ENCODE measurements at places on chromosomes 2 and 18.
A peak's percentile ranks its signal among the peaks of the same experiment; 100 is the strongest.

DNA sequence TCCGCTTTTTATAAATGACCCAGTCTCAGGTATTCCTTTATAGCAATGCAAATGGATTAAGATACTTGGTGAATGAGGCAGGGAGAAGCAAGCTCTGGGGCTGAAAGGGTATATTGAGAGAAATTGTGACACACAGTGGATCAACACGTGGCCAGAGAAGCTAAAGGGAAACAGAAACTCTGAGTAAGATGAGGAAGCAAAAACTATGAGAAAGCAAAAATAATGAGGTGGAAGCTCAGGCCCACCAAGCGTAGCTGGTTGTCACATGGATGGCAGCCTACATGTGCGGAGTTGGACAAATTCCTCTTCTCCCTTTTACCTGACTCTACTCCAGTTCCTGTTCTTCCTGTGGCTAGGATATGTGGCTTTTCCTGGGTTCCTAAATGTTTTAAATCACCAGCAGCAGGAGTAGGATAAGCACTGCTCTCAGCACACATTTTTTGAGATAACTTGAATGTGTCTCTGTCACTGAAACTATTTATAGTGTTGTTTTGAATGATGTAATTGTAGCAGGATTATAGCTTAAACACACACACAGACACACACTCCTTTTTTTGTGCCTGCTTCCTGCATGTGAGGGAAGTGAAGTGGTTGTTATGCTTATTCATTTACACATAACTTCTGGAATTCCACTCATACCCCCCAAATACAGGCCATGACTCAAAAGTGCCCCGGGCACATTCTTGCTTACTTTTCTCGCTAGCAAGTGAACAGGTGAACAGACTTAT, 30.1 kb upstream of the EPC2 start:
- H3K4me1 ChIP-seq: peaks cover 23% of the 10 kb centered on the region
- no peak for DNase-seq
- H3K4me3 ChIP-seq: peak overlapping the region; percentile 2
- no peaks in the 10 kb centered on the region for H3K27me3 ChIP-seq
- H3K27ac ChIP-seq: peak overlapping the region; percentile 16

DNA sequence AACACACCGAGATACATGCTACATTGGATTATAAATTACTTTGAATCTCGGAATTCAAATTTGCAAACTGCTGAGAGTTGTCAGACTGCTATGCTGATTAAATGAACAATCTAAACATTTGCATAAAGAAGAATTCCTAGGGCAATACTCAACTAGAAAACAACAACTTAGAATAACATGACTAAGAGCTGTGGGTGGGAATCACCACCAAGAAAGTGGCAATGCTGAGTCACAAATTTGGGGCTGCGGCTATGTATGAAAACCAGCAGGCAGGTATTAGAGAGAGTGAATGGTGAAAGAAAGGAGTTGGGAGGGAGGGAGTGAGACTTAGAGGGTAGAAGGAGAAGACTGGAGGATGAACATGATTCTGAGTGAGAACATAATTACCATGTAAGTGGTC, 559.5 kb downstream of the PIK3C3 start:
- no peaks in the 10 kb centered on the region for H3K27me3 ChIP-seq
- no peaks in the 10 kb centered on the region for H3K36me3 ChIP-seq
- H3K27ac ChIP-seq: no peak overlapping the region
- no peak overlapping the region for H3K4me3 ChIP-seq
- no peaks in the 10 kb centered on the region for H3K4me1 ChIP-seq

DNA sequence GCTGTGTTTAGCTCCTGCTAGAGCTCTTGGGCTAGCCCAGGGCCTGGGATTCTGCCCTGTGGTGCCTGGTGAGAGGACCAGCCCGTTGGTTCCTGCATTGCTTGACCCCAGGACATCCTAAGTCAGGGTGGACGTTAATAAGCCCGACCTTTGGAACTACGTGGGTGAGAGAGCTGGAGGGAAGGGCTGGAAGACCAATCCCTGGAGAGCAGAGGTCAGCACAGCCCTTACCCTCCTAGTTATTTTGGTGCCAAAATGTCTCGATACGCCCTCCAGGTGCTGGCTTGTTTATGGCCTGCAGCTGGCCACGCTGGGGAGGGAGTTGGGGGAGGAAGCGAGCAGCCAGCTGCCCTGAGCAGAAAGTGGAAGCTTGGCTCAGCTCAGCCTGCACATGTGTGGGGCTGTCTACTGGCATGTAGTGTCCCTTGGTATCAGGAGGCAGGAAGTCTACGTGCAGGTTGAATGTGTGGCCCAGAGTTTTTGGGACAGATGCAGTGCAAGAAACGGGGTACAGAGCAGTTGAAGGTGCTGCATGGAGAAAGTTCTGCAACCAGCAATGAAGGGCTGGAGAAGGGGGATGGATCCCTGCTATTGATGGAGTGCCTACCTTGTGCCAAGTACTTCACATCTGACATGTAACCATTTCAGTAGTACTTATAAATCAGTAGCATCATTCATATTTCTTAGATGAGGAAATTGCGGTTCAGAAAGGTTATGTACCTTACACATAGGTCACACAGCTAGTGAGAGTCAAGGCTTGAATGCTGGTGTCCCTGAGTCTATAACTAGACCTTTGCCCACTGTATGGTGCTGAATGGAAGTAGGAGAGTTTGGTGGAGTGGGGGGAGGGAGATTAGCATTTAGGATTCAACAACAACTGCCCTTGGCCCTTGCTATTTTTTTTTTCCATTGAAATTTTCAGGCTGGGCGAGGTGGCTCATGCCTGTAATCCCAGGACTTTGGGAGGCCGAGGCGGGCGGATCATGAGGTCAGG, 5.0 kb upstream of the DGKD start:
- H3K4me3 ChIP-seq: no peak overlapping the region
- H3K4me1 ChIP-seq: peaks cover 7% of the 10 kb centered on the region
- no peak for DNase-seq

DNA sequence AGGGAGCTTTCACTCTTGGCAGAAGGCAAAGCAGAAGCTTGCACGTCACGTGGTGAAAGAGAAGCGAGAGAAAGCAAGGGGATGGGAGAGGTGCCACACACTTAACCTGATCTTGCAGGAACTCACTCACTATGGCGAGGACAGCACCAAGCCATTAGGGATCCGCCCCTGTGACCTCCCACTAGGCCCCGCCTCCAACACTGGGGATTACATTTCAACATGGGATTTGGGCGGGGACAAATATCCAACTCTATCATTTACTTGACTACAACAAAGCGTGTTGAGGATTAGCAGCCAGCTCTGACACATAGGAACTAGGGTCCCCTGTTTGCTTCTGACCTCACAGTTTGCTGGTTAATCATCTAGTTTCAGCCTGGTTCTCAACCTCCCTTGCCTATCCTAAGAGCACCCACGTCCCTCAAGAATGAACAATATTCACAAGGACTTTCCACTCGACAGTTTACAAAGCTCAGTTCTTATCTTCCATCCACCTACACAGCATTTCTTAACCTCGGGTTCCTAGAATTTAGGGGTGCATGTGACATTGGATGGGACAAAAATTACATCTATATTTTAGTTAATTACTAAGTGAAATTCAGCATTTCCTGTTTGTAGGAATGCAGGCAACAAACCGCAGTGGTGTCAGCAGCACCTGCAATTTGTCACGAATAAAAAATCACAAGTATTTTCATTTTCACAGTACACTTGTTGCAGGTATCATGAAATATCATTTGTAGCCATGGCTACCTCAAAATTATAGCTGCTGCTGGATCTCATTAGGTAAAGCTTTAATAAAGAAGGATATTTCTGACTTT, 36.0 kb downstream of the LBH start:
- no peak overlapping the region for H3K27ac ChIP-seq
- no peak for DNase-seq
- H3K27me3 ChIP-seq: no peaks in the 10 kb centered on the region
- H3K36me3 ChIP-seq: no peaks in the 10 kb centered on the region
- no peak overlapping the region for H3K4me3 ChIP-seq

Data from thoracic aorta (tissue), 2 donors.